Naive thymus-derived CD8-positive, alpha-beta T cell (primary cell): ENCODE measurements at places on chromosomes 5 and 9. TPM values are rescaled to one million over a fixed set of nuclear protein-coding genes. Genes with fewer than 3 reads are reported as not detected.

- H3K4me1 ChIP-seq = peaks cover 25% of the 10 kb centered on the region
- no peak for DNase-seq
- no peaks in the 10 kb centered on the region for H3K27me3 ChIP-seq
- no peak overlapping the region for H3K27ac ChIP-seq
- no peaks in the 10 kb centered on the region for H3K36me3 ChIP-seq
Observed at GRCh38 chr9:124210697-124211096, 47.1 kb upstream of the NEK6 start.

DNA sequence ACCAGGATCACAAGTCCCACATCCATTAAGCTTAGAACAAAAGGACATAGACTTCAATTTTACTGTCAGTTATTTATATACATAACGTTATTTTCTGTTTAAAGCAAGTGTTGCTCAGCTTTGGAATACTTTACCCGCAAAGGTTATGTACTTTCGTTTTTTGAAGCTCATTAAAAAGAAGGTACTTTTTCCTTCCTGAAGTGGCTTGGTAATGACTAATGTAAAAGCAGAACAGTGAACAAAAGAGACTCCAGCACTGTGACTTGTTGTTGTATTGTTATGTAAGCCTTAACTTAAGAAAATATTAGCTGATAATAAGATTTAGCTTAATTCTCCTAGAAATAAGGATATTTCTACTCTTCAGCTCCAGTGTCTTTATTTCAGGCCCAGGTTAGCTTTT, 97.3 kb upstream of the SLCO6A1 start:
- peaks cover 9% of the 10 kb centered on the region for H3K4me1 ChIP-seq
- no peak for DNase-seq
- no peaks in the 10 kb centered on the region for H3K27me3 ChIP-seq
- H3K27ac ChIP-seq = no peak overlapping the region

GRCh38 chr5:15902066-15902465, 277.5 kb downstream of the MARCHF11 start:
- H3K27ac ChIP-seq = no peak overlapping the region
- no peaks in the 10 kb centered on the region for H3K27me3 ChIP-seq
- no peaks in the 10 kb centered on the region for H3K4me1 ChIP-seq
- H3K4me3 ChIP-seq = no peak overlapping the region
- DNase-seq = no peak

DNA sequence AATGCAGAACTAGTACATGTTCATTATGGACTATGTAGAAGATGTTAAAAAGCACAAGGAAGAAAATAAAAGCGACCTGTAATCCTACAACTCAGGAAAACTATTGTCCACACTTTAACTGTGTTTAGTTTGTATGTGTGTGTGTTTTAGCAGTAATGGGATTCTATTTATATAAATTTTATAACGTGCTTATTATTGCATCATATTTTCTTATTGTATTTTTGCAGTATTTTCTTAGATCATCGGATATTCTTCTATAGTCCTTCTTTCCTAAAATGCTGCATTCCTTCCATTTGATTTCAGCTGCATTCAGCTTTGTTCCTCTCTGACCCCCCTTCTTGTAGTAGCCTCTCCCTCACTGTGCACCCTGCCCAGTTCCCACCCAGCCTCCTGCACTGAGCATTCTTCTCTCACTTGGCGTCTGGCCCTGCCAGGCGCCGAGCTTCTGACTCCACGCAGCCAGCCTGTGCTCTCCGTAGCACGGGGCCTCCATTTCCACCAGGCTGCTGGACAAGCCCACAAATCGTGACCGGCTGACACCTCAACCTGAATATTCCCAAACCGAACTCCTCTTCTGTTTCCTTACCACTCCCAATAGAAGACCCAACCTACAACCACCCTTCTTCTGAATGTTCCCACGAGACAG, 39.9 kb downstream of the MVB12B start:
- H3K27ac ChIP-seq = no peak overlapping the region
- H3K4me3 ChIP-seq = no peak overlapping the region
- H3K4me1 ChIP-seq = peaks cover 28% of the 10 kb centered on the region
- no peak for DNase-seq
- peaks cover 20% of the 10 kb centered on the region for H3K36me3 ChIP-seq
- H3K27me3 ChIP-seq = no peaks in the 10 kb centered on the region

DNA sequence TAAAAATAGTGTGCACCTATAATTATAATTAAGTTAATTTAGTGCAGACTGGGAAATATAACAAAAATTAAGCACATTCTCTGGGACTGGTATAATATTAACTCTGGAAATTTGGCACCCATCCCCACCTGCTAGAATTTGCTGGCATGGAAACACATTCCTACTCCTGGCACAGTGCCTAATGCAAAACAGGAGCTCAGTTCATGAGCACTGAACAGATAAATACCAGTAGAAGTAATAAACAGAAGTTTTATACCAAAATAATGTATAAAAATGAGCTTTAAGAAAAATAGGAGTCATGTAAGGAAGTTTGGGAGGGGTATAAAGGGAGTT, 23.7 kb upstream of the NPR3 start:
- no peak overlapping the region for H3K4me3 ChIP-seq
- H3K27me3 ChIP-seq = peaks cover 15% of the 10 kb centered on the region
- no peak for DNase-seq
- no peaks in the 10 kb centered on the region for H3K4me1 ChIP-seq

- H3K27ac ChIP-seq = no peak overlapping the region
- DNase-seq = no peak
- H3K27me3 ChIP-seq = no peaks in the 10 kb centered on the region
Observed at GRCh38 chr9:99049228-99049627, 55.7 kb upstream of the TGFBR1 start.

GRCh38 chr9:110114859-110115201, 93.1 kb downstream of the C9orf152 start:
- no peak overlapping the region for H3K27ac ChIP-seq
- no peaks in the 10 kb centered on the region for H3K4me1 ChIP-seq

DNA sequence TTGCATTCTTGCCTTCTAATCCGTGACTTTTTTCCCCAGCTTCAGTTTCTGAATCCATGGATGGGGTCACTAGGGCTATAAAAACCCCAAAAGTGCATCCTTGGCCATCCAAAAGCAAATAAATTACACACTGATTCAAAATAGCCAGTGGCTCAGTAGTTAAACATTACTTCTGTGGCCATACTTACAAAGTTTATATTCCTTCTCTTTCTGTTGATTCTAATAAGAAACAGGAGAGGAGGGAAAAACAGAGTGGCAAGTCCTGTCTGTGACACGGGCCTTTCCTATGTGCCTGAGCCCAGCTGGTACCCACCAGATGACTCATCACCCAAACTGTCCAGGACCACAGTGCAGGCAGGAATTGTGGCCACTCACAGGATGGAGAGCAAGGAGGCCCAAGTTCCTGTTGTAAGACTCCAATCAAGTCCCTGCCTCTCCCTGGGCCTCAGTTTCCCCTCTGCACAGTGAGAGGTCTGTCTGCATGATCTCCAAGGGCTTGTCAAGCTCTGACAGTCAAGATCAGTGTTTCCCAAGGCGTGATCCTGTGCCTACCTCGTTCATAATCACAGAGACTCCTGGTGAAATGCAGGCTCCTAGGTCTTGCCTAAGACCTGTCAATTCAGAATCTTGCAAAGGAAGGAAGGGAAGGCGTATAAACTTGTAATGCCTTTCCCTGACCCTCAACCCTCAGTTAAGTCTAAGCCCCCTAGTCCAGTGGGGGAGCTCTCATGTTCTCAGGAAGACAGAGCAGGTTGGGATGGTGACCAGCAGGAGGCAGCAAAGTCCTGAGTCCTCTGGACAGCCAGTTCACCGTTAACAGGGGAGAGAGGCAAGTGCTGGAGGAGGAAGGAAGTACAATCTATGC, 29.5 kb downstream of the TNIP1 start:
- peak; percentile 50 for DNase-seq
- H3K4me1 ChIP-seq = peaks cover 19% of the 10 kb centered on the region
- H3K36me3 ChIP-seq = peaks cover 90% of the 10 kb centered on the region
- H3K27ac ChIP-seq = no peak overlapping the region
- H3K27me3 ChIP-seq = no peaks in the 10 kb centered on the region
- no peak overlapping the region for H3K4me3 ChIP-seq

- H3K27ac ChIP-seq = no peak overlapping the region
- no peak overlapping the region for H3K4me3 ChIP-seq
- no peak for DNase-seq
- H3K36me3 ChIP-seq = no peaks in the 10 kb centered on the region
Observed at GRCh38 chr5:100708645-100709171, 173.5 kb downstream of the FAM174A start.

DNA sequence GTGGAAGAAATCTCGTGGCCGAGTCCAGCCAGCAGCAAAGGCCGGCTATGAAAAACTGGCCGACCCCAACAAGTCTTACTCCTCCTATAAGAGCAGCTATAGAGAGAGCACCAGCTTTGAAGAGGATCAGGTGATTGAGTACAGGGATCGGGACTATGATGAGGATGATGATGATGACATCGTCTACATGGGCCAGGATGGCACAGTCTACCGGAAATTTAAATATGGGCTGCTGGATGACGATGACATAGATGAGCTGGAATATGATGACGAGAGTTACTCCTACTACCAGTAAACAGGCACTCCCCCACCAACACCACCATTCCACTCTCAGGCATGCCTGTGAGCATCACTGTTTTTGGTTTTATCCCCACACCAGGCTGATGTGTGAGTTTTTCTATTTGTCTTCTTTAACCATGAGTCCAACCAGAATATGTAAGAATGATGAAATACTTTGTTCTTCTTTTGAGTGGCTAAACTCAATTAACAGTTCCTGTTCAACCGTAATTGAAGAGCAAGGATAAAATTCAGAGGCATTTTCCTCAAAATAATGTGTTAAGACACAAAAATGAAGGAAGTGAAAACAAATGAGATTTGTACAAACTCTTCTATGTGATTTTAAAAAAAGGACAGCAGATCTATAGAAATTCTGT, 35.5 kb downstream of the RFK start:
- peaks cover 2% of the 10 kb centered on the region for H3K27me3 ChIP-seq
- no peak overlapping the region for H3K4me3 ChIP-seq
- no peak overlapping the region for H3K27ac ChIP-seq
- DNase-seq = no peak
- no peaks in the 10 kb centered on the region for H3K36me3 ChIP-seq
- H3K4me1 ChIP-seq = no peaks in the 10 kb centered on the region

DNA sequence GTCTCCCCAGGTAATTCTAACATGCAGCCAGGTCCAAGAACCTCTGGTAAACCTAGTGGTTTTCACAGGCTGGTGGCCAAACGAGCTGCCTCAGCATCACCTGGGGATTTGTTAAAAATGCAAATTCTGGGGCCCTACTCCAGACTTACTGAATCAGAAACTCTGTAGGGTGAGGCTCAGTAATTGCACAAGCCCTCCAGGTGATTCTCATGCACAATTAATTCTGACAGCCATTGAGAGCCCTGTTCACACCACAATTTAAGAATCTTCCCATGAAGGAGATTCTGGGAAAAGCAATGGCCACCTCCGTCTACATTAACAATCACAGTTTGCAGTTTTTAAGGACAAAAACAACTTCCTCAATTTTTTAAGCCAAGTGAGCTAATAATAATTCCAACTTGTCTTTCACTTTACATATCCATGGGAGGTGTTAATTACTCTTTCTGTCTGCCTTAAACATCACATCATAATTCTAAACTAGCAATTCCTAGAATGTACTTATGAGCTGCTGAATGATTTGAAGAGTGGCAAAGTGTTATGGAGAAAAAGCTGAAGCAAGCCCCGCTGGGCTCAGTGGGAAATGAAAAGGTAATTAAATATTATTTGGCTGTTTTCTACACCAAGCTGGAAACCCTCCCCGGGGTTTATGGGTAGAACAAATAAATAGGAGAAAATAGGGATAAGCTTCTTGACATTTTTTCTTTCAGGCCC, 70.0 kb downstream of the GLDC start:
- peaks cover 11% of the 10 kb centered on the region for H3K27me3 ChIP-seq
- H3K36me3 ChIP-seq = no peaks in the 10 kb centered on the region
- H3K27ac ChIP-seq = no peak overlapping the region
- no peaks in the 10 kb centered on the region for H3K4me1 ChIP-seq

DNA sequence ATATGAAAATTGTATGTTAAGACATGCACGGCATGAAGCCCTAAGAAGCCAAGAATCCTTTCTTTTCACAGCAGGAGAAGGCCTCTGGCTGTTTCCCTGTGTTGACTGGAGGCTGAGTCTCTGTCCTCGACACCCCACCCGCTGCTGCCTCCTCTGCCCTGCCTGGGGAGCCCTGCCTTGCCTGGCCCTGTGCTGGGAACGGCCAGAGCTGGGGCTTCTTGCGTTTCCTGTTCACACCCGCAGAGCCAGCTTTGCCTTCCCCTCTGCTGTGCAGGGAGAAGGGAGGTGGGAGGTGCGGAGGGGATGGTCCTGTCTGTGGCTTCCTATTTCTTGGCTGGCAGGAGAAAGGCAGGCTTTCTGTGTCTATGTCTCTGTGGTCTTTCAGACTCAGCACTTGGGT, 6.9 kb upstream of the GMCL2 start:
- no peak overlapping the region for H3K4me3 ChIP-seq
- DNase-seq = no peak
- H3K27me3 ChIP-seq = no peaks in the 10 kb centered on the region
- H3K27ac ChIP-seq = no peak overlapping the region

- peaks cover 9% of the 10 kb centered on the region for H3K27me3 ChIP-seq
- no peaks in the 10 kb centered on the region for H3K4me1 ChIP-seq
- no peak for DNase-seq
- H3K27ac ChIP-seq = no peak overlapping the region
- H3K4me3 ChIP-seq = no peak overlapping the region
Observed at GRCh38 chr5:137315534-137316345, 183.4 kb downstream of the SPOCK1 start.

- no peak overlapping the region for H3K4me3 ChIP-seq
- peaks cover 8% of the 10 kb centered on the region for H3K4me1 ChIP-seq
Observed at GRCh38 chr9:84137968-84138367, 157.4 kb downstream of the RMI1 start.

DNA sequence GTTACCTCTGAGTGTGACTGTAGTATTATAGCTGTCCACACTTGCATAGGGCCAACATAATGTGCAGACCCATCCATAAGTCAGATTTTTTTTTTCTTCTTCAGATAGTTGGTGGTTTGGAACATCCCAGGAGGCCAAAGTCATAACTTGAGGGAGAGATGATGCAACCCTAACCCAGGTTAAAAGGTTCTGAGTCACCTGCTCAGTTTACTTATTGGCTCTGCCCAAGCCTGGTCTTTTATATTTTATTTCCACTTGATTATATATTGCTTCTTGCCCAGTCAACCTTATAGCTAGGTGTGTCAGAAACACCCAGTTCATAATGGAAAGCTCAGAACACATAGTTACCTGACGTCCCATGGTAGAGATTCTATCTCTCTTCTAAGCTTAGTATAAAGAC, 113.1 kb upstream of the PCSK1 start:
- no peaks in the 10 kb centered on the region for H3K27me3 ChIP-seq
- H3K27ac ChIP-seq = no peak overlapping the region
- H3K4me3 ChIP-seq = no peak overlapping the region
- H3K36me3 ChIP-seq = no peaks in the 10 kb centered on the region
- no peak for DNase-seq

The SPATA31C2 gene
- total RNA-seq = not detected

The WDR31 gene
- total RNA-seq = 1.2 TPM

The NTNG2 gene
- 8.5 TPM for total RNA-seq

The LCNL1 gene
- 0.74 TPM for total RNA-seq

The IFNA21 gene
- not detected for total RNA-seq

The PCDHGB7 gene
- total RNA-seq = 0.25 TPM

The BHMT2 gene
- not detected for total RNA-seq

The SLCO6A1 gene
- not detected for total RNA-seq
